CD4-positive, alpha-beta T cell treated with Interleukin-6 for 4 hours (primary cell): ENCODE measurements at places on chromosomes 5 and 9.

GRCh38 chr5:160175438-160176218 is 53.7 kb upstream of the FABP6 start:
- no peak for DNase-seq

GRCh38 chr5:152864991-152865390 is 459.9 kb upstream of the NMUR2 start:
- DNase-seq: no peak

DNA sequence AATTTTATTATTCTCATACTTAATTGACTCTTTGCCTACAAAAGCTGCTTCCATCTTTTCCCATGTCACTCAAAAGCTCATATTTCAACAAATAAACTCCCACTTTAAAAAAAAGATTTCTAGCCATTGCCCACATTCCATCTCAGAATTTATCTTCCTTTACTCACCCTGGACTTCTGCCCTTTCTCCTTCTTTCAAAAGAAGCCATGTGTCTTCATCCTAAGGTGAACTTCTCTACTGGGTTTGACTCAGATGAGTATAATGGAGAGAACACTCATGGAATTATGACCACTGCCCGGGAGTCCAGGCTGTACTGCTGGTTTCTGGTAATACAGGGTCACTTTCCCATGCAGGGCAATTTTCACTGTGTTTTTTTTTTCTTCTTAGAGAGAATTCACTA is 548.5 kb upstream of the ZNF462 start:
- no peak for DNase-seq

DNA sequence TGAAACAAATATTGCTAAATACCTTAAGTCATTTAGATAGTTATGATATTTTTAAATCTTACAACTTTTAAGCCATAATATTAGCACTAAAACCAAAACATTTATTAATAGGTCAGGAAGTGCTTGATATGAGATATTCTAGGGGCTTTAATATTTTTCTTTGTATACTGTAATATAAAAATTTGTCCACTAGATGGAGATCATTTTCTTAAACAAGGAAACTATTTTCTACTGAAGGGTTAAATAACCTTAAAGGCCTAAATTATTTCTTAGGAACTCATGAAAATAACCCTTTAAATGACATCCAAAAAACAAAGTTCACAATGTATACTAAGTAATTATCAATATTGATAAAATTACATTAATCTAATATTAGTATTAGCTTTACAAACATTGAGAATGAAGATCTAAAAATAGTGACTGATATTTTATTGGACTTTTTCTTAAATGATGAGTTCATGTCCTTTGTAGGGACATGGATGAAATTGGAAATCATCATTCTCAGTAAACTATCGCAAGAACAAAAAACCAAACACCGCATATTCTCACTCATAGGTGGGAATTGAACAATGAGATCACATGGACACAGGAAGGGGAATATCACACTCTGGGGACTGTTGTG is 635.7 kb downstream of the RAB3C start:
- no peak for DNase-seq

DNA sequence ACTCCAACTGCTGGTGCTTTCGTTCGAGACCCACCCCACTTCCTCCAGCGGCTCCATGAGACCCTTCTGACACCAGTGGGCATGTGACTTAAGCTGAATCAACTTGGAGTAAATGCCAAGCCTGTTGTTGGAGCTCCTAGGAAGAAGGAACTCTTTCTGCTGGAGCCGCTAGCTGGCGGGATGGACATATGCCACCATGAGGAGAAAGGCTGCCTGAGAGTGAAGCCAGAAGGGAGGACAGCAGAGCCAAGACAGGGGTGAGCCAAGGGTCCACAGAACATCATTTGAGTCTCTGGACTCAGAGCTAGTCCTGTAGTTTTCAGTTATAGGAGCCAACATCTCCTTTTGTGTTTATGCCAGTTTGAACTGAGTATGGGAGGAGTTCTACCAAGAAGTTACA is 35.9 kb downstream of the ANXA6 start:
- DNase-seq: no peak

DNA sequence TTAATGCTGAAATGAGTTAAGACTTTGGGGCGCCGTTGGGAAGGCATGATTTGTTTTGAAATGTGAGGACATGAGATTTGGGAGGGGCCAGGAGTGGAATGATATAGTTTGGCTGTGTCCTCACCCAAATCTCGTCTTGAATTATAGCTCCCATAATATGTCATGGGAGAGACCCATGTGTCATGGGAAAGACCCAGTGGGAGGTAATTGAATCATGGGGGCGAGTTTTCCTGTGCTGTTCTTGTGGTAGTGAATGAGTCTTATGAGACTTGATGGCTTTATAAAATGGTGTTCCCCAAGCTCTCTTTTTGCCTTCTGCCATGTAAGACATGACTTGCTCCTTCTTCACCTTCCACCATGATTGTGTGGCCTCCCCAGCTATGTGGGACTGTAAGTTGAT is 5.1 kb downstream of the SLC25A48 start:
- no peak for DNase-seq

- DNase-seq: no peak
These were observed 93.0 kb upstream of the PAPPA start for GRCh38 chr9:116060631-116061030.

DNA sequence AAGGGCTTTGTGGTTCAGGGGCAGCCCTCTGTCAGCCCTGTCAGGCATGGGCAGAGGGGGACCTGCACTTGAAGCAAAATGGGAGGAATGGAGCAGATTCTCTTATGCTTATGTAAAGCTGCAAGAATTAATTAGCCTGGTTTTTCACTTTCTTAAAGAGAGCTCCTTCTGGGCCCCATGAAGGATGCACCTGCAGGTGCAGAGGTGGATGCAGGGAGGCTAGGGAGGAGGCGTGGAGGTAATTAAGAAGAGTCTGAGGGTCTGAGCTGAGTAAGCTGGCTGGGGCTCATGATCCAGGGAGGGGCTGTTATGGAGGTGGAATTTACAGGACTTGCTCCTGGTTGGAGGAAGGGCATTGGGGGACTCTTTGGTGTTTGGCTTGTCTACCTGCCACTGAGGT is 22.0 kb downstream of the NSG2 start:
- no peak for DNase-seq

DNA sequence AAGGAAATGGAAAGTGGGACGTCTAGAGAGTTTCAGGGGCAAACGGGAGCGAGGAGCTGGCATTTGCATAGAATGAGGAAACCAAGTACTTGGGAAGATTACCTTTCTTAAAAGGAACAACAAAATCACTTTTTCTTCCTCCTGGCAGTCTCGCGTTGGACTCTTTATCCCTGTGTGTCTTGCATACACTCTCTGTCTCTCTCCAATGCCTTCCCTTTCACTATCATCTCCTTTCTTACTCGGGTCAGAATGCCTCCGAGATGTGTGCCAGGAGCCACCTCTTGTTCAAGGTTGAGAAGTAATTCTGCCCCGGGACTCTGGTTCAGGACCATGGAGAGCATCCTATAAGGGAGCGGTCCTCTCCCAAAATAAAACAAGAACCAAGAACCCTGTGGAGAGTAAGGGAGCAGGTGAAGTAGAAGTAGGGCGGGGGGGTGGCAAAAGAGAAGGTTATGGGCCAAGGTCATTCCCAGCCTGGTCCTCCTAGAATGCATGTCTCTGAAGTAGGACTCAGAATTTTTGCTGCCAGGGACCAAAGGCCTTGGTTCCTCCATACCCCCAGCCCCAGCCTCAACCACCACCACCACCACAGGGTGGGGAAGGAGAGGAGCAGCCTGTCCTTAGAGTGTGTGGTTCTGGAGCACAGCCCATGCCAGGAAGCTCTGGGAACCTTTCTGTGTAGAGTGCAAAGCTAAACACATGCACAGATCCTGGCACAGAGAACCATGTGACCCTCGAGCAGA is 72.1 kb upstream of the ARAP3 start:
- DNase-seq: no peak

- no peak for DNase-seq
These were observed 97.4 kb downstream of the DAB2IP start for GRCh38 chr9:121748727-121749423.

DNA sequence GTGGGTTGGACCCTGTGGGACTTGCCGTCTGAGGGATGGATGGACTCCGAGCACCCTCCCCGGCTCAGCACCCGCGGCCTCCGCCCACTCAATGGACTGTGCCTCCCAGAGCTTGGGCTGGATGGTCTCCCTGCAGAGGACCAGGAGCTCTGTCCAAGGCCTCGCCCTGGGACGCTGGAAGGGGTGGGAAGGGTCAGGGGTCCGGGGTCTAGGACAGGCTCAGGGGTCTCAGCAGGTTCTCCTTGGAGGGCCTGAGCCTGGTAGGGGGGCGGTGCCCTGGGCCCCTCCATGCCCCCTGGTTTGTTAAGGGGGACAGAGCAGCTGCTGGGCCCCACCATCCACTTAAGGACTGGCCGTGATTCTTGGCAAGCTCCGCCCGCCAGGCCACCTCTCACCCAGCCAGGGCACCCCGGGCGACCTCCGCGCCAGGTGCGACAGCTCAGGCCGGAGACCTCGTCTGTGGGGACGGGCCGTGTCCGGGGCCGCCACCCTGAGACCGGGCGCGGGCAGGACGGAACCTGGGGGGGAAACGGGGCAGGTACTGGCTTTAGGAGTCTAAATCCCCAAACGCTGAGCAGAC is 29.2 kb downstream of the EXOC3 start:
- no peak for DNase-seq

- DNase-seq: no peak
These were observed 95.5 kb downstream of the ZCCHC7 start for GRCh38 chr9:37215830-37216229.

DNA sequence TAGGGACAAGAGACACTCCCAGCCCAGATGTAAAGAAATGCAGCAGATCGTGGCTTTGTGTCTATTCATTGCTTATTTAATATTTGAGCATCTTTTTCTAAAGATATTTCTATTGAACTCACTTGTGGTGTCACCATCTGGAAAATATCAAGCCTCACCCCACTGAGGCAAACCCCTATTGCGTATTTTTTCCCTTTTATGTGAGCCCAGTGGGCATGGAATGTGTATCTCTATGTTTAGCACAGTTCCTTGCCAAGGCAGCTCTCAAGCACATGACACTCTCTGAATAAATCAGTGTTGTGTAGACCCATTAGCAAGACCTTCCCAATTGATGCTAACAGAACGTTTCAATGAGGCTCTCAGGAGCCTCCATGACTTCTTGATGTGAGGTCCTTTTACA is 81.6 kb downstream of the TMEM174 start:
- no peak for DNase-seq

GRCh38 chr9:81623778-81624177 is 65.6 kb downstream of the TLE1 start:
- no peak for DNase-seq

DNA sequence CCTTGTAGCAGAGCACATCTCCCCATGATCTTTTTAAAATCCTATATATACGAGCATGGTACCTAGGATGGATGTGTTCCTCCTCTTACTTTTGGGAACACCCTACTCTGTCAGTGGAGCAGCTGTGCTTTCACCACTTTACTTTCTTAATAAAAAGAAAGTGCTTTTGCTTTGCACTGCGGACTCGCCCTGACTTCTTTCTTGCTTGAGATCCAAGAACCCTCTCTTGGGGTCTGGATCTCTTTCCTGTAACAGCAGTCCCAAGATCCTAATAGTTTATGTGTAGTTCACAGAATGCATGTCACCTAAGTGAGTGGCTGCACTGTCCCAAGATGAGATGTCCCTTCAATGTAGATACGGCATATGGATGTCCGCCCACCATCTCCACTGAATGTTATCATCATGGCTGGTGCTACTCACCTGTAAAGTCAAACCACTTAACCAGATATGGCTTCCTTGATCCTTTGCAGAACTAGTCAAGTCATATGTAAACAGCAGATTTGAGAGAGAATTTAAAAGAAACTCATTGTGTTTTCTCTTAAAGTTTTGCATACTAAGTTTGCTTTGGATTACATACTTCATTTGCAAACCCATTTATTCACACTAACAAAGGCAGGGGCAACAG is 1.9 kb downstream of the FGF1 start:
- no peak for DNase-seq
